ENCODE measurements at places on chromosomes 2 and 18. TPM values are rescaled to one million over a fixed set of nuclear protein-coding genes. Genes with fewer than 3 reads are reported as not detected.

Gene ROCK1
- 17.0 TPM for total RNA-seq

Gene ANKRD62
- not detected for total RNA-seq

Gene RNF144A
- 0.28 TPM for total RNA-seq

Gene AGAP1
- total RNA-seq: 15.1 TPM

Gene ANKRD30BL
- not detected for total RNA-seq

Gene GPR55
- not detected for total RNA-seq

Gene FKBP1B
- 10.2 TPM for total RNA-seq

Measured in IMR-90 (cell line).